ENCODE measurements at places on chromosomes 6 and 20.

DNA sequence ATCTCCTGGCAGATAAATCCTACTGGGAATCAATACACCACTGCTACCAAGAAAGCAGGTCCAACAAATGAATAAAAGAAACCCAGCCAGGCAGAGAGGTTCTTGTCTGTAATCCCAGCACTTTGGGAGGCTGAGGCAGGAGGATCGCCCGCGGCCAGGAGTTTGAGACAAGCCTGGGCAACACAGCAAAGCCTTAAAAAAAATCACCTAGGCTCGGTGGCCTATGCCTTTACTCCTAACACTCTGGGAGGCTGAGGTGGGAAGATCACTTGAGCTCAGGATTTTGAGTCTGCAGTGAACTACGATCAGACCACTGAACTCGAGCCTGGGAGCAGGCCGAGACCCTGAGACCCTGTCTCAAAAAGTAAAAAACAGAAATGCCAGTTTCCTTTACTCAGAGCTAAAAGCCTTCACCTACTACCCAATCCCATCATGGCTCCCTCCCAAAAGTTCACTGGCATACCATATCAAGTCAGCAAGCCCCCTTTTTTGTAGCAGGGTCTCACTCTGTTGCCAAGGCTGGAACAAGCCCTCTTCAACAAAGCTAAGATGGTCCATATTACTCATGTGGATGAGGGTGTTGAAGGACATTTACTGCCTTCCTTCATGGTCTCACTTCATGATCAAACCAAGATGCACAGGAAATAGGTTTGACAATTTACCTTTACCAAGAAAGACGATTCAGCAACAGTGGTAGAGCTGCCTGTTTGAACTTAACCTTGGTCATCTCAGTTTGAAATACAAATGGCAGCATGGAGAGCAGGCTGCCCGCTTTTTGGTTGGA is 5.3 kb downstream of the SNX5 start:
- DNase-seq, result no peak

GRCh38 chr6:4682431-4683097 is 93.6 kb upstream of the CDYL start:
- DNase-seq, result no peak

DNA sequence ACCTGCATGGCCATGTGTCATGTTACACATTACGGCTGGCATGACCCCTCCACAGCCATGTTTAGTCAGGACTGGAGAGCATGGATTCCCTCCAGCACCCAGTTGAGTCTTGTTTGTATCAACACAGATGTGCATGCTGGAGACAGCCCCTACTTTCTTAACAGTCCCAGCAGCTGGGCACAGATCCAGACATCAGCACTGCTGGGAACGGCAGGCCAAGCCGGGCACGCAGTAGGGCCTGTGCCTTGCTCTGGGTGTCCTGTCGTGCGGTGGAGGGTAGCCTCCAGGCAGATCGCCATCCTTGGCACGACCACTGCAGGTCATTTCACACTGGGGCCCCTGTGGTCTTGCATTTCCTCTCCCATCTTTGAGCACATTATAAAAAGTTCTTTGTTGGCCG is 381.4 kb downstream of the SMOC2 start:
- no peak for DNase-seq

DNA sequence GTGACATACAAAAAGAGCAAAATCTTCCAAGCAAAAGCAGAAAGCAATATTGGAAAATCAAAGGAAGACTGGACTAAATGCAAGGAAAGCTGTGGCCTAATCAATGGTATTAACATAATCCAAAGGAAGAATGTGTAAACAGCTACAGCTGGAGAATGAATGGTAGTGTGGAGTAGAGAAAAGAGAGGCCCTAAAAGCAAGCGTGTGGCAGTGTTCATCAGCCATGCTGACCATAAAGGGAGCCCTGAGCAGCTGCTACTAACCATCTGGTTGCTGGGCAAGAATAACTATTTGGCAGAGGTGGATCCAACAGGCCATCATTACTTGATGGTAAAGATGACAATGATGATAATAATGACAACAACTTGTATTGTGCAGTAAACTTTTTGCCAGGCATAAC is 148.5 kb upstream of the BEND6 start:
- DNase-seq, result no peak

DNA sequence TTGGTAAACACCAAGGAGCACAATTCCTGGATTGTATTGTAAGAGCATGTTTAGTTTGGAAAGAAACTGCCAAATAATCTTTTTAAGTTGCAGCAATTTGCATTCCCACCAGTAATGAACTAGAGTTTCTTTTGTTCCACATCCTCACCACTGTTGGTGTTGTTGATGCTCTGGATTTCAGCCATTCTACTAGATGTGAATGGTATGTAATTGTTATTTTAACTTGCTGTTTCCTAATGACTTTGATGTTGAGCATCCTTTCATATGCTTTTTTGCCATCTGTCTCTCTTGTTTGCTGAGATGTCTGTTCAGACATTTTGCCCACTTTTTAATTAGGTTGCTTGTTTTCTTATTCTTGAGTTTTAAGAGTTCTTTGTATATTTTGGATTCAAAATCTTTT is 1654.1 kb downstream of the GRIK2 start:
- DNase-seq, result no peak

- DNase-seq, result no peak
Measured at GRCh38 chr6:49979584-49979983, 10.2 kb upstream of the DEFB113 start.

GRCh38 chr20:63748070-63748933 is 8.7 kb downstream of the SLC2A4RG start:
- no peak for DNase-seq

- DNase-seq, result no peak
Measured at GRCh38 chr6:35673755-35674154, 15.0 kb downstream of the FKBP5 start.

All from epithelial cell of esophagus (primary cell).